Activated T-helper 9 cell treated with anti-CD3 and anti-CD28 coated beads, Interleukin-2, amount 50 U/mL, for 16 hours (primary cell): ENCODE measurements at places on chromosomes 12 and 14.
A peak's percentile ranks its signal among the peaks of the same experiment; 100 is the strongest.

GRCh38 chr12:14988035-14988434, 15.2 kb downstream of the PDE6H start:
- DNase-seq = no peak

DNA sequence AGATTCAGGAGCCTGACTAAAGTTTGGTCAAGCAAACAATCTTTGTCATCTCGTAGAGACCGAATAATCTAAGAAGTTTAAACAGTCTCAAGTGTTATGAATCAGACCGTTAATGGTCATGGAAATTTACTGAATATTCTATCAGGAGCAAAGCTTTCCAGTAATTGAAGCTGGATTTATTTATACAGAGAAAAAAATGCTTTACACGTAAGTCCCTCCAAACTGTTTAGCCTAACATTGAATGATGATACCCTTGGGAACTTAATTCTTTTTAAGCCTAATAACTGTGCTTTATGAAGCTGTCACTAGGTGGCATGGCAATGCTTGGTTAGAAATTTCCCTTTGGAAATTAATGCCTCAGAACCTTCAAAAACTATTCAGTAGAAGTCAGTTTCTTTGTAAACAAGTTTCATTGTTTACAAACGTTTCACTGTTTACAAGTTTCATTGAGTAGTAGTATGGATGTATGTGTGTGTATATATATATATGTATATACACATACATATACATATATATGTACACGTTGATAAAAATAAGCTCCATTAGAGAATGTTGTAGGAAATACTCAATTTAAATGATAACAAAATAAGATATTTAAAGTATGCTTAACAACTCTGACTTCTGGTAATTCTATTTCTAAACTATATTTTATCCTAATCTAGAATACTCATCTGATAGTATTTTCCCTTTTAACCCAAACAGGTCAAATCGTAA, 32.1 kb downstream of the DEPDC4 start:
- no peak for DNase-seq

DNA sequence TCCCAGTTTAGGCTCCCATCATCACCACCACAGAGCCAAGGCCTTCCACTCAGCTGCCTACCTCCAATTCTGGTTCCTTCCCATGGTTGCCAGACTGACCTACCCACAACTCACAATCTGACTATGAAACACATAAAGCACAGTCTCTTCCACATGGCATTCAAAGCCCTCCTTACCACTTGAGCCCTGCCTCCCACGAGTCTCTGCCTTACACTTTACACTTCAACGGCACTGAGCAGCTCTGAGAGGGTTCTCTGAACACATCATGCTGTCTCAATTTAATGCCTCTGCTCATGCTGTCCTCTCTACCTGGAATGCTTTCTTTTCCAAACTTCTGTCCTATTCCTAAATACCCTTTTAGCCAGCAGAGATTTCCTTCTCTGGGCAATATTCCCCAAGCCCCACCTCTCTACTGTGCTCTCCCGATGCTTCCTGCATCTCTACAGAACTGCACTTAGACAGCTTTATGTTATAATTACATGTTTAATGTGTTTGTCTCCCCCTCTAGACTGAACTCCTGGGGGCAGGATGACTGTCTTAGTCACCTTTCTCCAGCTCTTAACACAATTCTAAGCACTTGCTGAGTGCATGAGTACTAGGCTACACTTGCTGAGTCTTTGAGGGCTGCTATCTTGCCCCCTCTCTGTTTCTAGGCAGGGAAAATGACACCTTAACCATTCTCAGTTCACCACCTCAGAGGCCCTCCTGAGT, 23.5 kb downstream of the FMNL3 start:
- DNase-seq = no peak

- no peak for DNase-seq
These were observed 28.9 kb downstream of the PNMA1 start for GRCh38 chr14:73685328-73685727.

GRCh38 chr12:132887513-132888351, at the start of gene CHFR:
Gene CHFR (minus strand): TSS chr12:132887605. CDS start chr12:132887328, 277 bp downstream.
- DNase-seq = peak; percentile 91

- no peak for DNase-seq
These were observed 82.4 kb upstream of the RESF1 start for GRCh38 chr12:31876568-31877424.

DNA sequence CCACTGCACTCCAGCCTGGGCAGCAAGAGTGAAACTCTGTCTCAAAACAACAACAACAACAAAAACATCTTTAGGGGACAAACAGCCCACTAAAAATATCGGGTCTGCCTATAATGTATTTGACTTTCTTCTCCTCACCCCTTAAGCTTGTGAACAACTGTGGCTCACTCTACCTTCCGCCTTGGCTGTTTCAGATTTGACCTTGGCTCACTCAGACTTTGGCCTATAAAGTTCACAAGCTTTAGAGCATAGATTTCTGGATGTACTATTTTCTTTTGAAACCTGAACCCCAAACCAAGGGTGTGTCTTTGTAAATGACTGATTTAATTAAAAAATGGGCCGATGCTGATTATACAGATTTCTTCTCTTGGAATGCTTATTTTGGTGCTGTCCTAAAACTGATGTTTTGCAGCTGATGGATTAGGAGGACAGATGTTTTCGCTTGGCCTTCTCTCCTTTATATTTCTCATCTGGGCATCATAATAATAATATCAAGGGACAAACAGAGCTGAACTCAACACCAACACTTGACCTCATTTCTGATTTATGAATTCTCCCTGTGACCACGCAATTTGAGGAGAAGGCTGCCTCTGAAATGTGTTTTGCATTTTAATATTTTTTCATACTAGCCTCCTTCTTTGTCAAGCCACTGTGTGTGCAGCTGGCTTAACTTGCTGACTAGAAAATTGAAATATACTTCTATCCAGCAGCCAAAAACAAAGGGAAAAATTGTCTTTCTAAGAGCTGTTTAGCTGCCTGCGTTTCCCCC, 40.2 kb upstream of the RASSF3 start:
- DNase-seq = no peak

DNA sequence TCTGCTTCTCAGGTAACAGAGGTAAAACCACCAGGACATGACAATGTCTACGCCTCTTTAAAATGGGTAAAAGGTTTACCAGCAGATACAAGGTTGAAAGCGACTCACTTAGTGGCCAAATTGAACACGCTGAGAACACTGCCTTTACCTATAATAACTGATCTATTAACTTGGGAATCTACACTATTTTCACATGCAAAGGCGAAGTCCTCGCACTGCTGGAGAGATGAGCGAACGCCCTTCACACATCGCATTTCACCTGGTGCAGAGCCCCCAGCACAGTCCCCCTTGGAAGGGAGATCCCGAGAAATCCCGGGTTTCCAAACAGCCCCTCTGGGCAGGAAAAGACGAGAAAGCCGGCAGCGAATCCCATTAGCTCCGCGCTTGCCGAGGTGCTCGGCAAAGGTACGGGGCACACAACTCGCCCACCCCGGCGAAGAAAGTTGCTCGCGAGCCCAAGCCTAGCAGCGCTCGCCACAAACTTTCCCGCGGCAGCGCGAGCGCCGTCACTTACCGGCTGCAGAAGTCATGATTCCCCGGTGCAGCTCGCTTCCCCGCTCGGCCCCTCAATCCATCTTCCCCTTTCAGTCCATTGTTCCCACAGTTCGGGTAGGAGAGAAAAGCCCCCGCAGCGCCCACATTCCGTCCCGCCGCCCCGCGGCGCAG, 423 bp downstream of the FGD6 start:
- no peak for DNase-seq

GRCh38 chr12:45587877-45588533, 141.5 kb upstream of the ARID2 start:
- DNase-seq = no peak
